ENCODE measurements at places on chromosomes 7 and 10. TPM values are rescaled to one million over a fixed set of nuclear protein-coding genes. Genes with fewer than 3 reads are reported as not detected.

MLXIPL gene
- total RNA-seq: not detected

BTBD16 gene
- not detected for total RNA-seq

LLCFC1 gene
- not detected for total RNA-seq

TCERG1L gene
- not detected for total RNA-seq

NUDT5 gene
- 55.3 TPM for total RNA-seq

SPDYE2 gene
- total RNA-seq: not detected

ORC5 gene
- 12.4 TPM for total RNA-seq

C10orf90 gene
- 0.15 TPM for total RNA-seq

UNC5B gene
- total RNA-seq: 61.5 TPM

BMS1 gene
- total RNA-seq: 10.1 TPM

COL26A1 gene
- not detected for total RNA-seq

LRIT1 gene
- total RNA-seq: not detected

SLC26A5 gene
- not detected for total RNA-seq

CRTAC1 gene
- total RNA-seq: not detected

EBLN1 gene
- total RNA-seq: not detected

IFIT1B gene
- total RNA-seq: not detected

CFAP46 gene
- 0.69 TPM for total RNA-seq

FAM221A gene
- total RNA-seq: 0.64 TPM

H2AZ2 gene
- total RNA-seq: 80.1 TPM

ATP5F1C gene
- total RNA-seq: 176 TPM

FKBP9 gene
- 178 TPM for total RNA-seq

ZNF862 gene
- 10.2 TPM for total RNA-seq
